ENCODE measurements at places on chromosomes 3 and 15.

DNA sequence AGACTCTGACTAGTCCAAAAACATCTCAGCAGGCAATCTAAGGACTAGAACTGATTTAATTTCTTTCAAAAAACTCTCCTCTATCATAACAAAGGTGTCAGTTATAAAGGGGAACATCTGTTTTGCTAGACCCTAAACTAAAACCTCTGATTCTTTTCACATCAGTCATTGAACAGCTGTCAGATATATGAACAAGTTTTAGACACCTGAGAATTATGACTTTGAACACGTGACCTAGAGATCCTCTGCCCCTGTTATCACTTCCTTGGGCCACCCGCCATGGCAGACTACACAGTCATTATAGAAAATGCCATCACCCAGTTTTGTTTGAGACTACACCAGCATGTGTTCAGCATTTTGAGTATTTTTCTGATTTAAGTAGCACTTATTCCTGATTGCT is 282.3 kb upstream of the TBL1XR1 start:
- no peak for DNase-seq

GRCh38 chr3:153289334-153289808 is 127.3 kb downstream of the RAP2B start:
- no peak for DNase-seq

GRCh38 chr3:18124501-18124900 is 300.6 kb downstream of the SATB1 start:
- DNase-seq = no peak

DNA sequence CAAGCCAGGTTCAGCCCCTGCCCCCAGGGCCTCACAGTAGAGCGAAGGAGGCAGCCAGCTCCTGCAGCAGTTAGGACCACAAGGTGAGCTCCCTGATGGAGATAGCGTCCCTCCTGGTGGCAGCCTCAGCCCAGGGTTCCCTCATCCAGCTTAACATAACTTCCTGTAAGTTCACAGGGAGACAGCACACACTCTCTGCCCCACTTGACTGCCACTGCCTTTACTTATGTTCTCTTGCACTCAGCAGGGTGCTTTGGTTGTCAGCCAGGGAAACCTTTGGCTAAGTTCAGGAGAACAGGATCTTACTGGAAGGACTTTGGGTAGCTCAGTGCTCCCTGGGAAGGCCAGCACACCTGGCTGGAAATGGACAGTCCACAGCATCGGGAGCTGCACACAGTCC is 10.9 kb downstream of the KBTBD13 start:
- no peak for DNase-seq

GRCh38 chr3:93988283-93988682 is 8.3 kb downstream of the ARL13B start:
- no peak for DNase-seq

- no peak for DNase-seq
Observed at GRCh38 chr3:72254483-72254882, 469.5 kb upstream of the PROK2 start.

DNA sequence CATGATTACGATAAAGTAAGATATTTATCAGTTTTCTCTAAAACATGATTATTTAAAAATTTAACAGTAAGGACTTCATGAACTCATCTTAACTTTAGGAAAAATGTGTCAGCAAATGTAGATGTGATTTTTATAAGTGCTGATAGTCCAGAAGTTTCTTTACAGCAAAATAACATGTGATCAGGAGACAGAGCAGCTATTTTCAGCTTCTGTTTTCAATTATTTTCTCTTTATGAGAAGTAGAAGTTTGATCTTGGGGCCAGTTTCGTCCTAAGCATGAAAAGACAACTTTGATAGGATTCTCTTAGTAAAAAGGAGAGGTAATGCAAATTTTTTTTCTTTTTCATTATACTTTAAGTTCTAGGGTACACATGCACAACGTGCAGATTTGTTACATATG is 96.5 kb upstream of the TSPAN3 start:
- no peak for DNase-seq
